ENCODE measurements at places on chromosomes 11 and 22.

- DNase-seq = no peak
These were observed 165.0 kb downstream of the RCN1 start for GRCh38 chr11:32255841-32256240.

DNA sequence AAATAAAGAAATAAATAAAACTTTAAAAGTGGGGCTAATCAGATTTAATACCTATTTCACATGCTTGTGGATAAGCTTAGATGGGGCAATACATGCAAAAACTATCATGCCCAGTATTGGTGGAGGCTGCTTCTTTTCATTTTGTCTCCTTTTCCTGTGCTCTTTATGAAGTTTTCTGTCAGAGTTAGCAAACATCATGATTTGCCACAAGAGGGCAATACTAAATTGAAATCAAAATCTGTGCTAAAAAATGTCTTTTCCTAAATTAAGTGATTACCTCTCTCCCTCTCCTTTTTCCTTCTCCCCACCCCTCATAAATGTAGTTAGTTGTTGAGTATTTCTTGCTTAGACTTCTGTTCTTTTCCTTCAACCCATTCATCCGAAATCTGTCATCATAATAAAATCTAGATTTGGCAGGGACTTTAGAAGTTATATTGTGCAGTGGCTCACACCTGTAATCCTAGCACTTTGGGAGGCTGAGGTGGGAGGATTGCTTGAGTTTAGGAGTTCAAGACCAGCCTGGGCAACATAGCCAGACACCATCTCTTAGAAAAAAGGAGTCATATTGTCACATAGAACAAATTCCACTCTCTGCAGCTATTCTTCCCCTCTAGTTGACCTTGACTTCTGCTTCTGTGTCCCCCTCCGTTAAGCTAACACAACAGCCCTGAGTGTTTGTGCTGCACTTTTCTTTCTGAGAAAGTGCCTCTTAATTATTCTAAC is 4.7 kb upstream of the ARHGAP42 start:
- no peak for DNase-seq

- no peak for DNase-seq
These were observed 9.9 kb upstream of the OR8D2 start for GRCh38 chr11:124329787-124330478.

DNA sequence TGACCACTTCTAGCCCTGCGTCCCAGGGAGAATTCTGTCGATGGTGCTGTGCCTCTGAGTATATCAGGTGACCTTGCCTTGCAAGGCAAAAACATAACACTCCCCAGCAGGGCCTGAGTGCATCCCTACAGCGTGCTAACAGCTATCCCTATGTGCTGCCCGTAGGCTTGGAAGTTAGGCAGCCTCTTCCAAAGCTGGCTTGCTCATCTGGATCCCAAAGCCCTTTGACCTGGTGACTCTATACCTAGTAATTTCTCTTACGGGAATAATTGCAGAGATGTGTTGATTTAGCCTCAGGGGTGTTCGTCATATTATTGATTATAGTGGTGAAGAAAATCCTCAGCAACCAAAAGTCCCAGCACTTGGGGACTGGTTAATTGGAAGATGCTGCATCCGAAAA is 32.6 kb upstream of the CRYBB3 start:
- DNase-seq = no peak

DNA sequence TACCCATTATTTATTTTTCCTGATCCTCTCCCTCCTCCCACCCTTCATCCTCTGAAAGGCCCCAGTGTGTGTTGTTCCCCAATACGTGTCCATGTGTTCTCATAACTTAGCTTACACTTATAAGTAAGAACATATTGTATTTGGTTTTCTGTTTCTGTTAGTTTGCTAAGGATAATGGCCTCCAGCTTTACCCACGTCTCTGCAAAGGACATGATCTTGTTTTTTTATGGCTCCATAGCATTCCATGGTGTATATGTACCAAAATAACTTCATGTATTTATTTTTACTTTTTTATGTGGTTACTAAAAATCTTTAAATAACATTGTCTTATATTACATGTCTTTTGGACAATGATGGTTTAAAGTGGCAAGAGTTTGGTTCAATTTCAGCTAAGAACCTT is 15.2 kb downstream of the PDGFD start:
- DNase-seq = no peak

GRCh38 chr22:28139961-28140360 is 220.9 kb upstream of the PITPNB start:
- no peak for DNase-seq

- DNase-seq = no peak
These were observed 103.3 kb downstream of the UVRAG start for GRCh38 chr11:75918331-75918730.

GRCh38 chr11:79512706-79513469 is 72.1 kb upstream of the TENM4 start:
- no peak for DNase-seq

GRCh38 chr11:114166897-114167323 is 107.4 kb downstream of the ZBTB16 start:
- DNase-seq = no peak

GRCh38 chr11:61439615-61440014 is 9.7 kb downstream of the SDHAF2 start:
- DNase-seq = no peak

- DNase-seq = no peak
These were observed 20.1 kb downstream of the SUN2 start for GRCh38 chr22:38735465-38736256.
